ENCODE measurements at places on chromosomes 5 and 9.

DNA sequence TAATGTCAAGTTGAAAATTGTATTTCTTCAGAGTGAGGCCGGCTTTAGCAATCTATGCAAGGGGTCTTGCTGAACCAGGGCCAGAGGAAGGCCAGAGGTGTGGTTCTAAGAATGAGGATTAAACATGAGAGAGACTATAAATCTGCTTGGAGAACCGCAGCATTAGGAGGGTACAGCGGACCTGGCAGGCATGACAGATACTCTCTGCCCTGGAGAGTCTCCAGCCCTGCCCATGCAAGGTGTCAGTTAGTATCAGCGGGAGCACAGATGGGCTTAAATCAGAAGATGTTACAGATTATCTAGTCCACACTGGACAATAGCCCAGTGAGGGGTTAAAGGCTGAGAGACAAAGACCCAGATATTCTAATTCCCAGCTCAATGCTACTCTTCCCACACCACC is 11.5 kb upstream of the GPX3 start:
- no peak for DNase-seq

GRCh38 chr5:123964884-123965283 is 452.9 kb downstream of the CSNK1G3 start:
- no peak for DNase-seq

- DNase-seq = no peak
Observed at GRCh38 chr5:157913575-157913974, 54.6 kb upstream of the CLINT1 start.

GRCh38 chr5:172498431-172499129 is 44.3 kb upstream of the SH3PXD2B start:
- no peak for DNase-seq

DNA sequence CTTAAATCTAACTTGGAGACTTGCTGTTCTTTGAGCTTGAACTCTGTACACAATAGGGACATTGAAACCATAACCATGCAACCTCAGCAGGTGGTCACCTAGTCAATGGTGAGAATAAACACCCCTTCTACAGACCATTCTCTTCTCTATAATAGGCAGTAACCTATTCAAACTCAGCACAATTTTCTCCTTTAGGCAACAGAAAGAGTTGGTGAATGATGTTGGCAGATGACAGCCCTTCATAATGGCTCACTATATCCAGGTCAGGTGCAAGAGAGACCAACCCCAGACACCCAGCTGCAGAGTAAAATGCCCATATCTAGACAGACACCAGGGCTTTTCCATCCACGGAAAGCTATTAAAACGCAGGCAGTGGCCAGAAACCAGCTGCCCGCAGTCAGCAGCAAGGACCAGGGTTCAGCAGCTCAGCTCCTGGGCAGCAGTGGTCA is 106.7 kb downstream of the SERINC5 start:
- DNase-seq = no peak

- no peak for DNase-seq
Observed at GRCh38 chr5:150345716-150346115, 11.8 kb upstream of the TCOF1 start.

All from CD4-positive, alpha-beta T cell treated with Interferon gamma for 1 hour (primary cell).